ENCODE measurements at places on chromosomes 16 and 17. TPM values are rescaled to one million over a fixed set of nuclear protein-coding genes. Genes with fewer than 3 reads are reported as not detected.
A peak's percentile ranks its signal among the peaks of the same experiment; 100 is the strongest.

The CACNG5 gene
- total RNA-seq: not detected

- DNase-seq: no peak
These were observed 115.7 kb upstream of the KCNJ16 start for GRCh38 chr17:69959283-69959682.

The COQ7 gene
- total RNA-seq: 22.0 TPM

The PRSS27 gene
- 3.1 TPM for total RNA-seq

The ACAP1 gene
- total RNA-seq: 3.6 TPM

The RNU2-1 gene
- total RNA-seq: not detected

DNA sequence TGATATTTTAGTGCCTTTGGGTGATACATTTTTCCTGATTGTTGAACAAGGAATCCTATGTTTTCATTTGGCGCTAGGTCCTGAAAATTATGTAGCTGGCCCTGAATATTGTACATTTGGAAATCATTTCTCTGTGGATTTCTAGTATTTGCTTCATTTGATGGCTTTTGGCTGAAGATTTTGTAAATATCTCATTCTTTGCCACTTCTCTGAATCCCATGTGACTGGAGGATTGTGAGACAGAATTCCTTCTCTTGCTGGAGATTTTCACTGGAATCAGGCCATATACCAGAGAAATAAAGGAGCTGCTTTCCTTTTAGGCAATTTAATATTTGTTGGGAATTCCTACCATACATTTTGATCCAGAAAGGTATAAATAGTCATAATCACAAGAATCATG lies 8.6 kb downstream of the KRT28 start:
- DNase-seq: no peak

GRCh38 chr16:46986438-46986837 lies 13.0 kb upstream of the DNAJA2 start:
- DNase-seq: no peak

DNA sequence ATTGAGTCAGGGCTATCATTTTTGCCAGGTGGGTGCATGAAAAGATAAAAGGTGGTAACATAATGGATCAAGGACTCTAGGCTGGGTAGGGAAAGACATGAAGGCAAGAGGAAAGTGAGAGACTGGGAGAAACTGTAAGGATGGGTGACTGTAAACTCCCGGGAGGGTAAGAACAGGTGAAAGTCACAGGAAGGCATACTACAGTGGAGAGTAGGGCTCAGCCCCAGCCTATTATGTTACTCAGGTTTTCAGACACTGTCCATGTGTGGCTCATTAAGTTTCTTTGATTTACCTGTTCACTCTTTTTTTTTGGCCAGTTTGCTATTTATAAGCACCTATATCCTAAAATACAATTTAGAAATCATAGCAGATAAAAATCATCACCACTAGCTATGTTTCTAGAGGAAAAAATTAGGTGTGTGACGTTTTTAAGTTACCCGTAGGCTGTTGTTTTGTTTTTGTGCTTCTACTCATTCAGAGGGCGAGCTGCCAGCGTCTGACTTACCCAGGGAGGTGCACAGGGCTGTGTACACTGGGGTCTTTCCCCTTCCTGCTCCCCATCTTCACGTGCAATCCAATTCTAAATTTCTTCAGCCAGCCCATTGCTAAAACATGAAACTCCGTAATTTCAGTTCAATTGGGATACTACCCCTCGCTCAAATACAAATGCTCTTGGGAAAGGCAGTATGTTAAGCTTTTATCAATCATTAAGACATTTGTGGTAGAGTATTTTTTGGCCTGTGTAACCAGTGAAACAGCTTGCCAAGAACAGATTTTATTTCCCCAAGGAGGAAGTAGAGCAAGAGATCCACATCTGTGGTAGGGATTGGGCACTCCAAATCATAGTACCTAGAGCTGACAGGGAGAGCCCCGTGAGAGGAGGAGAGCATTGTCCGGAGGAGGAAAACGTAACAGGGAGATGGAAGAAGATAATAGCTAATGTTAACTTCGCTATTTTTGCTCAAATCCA lies 21.7 kb upstream of the VWA3A start:
- no peak for DNase-seq

GRCh38 chr16:61654962-61655361 lies 381.3 kb downstream of the CDH8 start:
- DNase-seq: no peak

GRCh38 chr16:58085171-58085570 lies 44.0 kb downstream of the CFAP20 start:
- no peak for DNase-seq

- no peak for DNase-seq
These were observed 247.2 kb downstream of the CNTNAP4 start for GRCh38 chr16:76524356-76524755.

GRCh38 chr17:10156948-10157607 lies 41.3 kb downstream of the GAS7 start:
- no peak for DNase-seq

DNA sequence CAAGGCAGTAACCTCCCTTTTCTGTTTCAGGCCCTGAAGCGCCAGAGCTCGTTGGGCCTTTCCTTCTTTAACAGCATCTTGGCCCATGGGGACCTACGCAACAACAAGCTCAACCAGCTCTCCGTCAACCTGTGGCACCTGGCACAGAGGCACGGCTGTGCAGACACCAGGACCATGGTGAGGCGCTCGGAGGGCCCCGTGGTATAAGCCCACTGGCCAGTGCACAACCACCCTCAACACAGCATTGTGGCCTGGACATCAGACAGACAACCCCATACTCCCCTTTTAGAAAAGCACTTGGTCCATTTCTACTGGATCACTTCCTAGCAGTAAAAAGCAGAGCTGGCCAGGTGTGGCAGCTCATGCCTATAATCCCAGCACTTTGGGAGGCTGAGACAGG lies 18.6 kb downstream of the KNOP1 start:
- no peak for DNase-seq

DNA sequence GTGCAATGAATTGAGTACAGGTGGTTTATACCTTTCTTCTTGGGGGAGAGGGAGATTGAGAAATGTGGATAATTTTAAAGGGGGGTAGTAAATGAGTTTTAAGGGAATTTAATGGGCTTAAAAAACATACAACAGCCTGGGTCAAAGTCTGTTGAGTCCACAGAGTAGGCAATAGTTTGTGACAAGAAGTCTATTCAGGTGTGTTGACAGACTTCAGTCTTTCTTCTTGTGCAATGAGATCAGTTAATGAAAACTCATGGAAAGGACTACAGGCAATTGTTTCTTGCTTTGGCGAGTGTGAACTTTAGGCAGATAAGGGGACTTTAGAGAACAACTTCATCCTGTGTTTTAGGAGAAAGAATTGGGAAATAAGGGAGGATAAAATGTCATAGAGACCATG lies 507.8 kb upstream of the CA10 start:
- no peak for DNase-seq

DNA sequence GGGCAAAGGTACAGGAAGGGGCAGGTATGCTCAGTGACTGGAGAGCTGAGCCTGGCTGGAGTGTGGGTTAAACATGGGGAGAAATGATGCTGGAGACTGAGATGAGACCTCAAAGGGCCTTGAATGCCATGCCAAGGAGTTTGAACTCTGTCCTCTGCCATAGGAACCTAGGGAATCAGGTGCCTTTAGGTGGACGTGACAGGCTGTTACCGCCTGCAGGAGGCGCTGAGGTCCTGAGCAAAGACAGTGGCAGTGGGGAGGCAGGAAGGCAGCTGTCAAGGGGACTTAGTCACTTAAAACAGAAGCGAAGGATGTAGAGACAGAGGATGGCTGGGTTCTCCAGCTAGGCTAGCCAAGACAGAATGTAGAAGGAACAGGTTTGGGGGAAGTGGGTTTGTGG lies 9.1 kb downstream of the PSMB3 start:
- DNase-seq: no peak

DNA sequence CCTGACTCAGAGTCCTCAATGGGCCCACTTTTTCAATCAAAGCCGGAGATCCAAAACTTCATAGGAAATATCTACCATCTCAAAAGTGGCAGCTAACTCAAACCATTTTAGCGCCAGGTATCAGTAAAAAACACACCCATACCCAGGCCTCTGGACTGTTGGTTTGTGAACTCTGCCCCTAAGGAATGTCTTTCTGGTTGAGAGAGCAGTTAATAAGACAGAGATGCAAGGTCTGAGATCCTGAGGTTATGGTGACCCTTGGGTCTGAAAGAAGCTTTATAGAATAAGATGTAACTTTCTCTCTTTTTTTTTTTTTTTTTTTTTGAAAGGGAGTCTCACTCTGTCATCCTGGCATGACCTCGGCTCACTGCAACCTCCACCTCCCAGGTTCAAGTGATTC lies 350.5 kb downstream of the SOX9 start:
- no peak for DNase-seq

DNA sequence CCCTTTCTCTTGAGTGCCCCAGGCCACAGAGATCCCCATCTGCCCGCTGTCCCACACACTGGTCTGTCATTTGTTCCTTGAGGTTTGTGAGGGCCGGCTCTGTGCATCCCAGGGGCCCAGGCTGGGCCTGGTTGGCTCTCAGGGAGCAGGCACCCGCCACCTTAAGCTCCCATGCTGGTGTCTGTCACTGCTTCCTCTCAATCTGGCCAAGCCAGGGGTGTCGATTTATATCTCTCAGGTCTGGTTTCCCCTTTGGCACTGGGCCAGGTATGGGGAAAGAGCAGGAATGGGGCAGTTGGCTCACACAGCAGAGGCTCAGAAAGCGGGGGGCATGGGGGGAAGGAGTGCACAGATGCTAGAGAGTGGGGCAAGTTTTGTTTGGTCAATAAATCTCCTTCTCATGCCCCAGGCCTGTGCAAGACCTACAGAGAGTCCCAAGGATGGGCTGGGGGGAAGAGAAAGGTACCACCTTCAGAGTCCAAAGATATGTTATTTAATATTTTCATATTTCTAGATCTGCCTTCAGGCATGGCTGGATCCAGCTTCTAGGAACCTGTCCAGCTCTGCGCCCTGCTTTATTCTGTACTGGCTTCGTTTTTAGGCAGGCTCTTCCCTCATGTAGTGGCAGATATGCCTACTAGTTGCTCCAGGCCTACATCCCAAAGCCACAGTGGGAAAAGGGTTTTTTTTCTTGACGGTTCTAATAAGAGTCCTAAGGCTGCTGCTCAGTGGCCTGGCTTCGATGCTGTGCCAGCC lies 34.3 kb downstream of the IL4R start:
- no peak for DNase-seq

GRCh38 chr16:24670623-24671454 lies 58.6 kb upstream of the TNRC6A start:
- peak; percentile 92 for DNase-seq

The CCL17 gene
- not detected for total RNA-seq

DNA sequence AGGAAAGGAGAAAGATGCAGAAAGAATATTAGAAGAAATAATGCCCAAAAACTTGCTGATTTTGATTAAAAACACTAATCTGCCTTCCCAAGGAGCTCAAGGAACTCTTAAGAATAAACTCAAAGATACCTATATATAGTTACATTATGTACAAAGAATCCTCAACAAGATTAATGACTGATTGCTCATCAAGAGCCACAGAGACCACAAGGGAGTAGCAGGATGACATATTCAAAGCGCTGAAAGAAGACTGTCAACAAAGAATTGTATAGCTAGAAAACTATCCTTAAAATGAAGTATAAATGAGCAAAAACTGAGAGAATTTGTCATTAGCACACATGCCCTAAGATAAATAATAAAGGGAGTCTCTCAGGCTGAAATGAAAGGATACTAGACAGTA lies 6.2 kb downstream of the LPCAT2 start:
- no peak for DNase-seq

DNA sequence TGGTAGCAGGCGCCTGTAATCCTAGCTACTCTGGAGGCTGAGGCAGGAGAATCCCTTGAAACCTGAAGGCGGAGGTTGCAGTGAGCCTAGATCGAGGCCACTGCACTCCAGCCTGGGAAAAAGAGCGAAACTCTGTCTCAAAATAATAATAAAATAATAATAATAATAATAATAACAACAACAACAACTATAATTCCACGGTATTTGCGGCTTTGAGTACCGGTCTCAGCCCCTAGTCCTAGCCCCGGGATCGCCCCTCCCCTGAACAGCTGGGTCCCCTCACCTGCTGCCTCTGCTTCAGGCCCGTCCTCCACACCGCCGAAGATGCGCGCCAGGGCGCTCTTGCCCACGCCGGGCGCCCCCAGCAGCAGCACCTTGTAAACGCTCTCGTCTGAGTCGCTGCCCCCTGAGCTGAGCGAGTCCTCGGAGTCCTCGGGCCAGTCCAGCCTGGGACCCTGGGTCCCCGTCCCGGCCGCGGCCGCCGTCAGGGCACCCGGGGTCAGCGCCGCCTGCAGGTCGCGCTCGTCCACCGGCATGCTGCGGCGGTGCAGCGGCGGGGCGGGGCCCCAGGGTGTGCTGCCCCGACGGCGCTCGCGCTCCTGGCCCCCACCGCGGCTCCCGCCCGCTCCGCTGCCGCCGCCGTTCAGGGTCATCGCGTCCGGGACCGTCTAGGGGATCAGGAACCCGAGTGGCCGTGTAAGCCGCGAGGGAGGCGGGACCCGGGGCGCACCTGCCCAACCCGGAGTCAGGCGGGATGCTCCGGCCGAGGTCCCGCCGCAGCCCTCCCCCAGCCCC lies 611 bp downstream of the RRAD start:
- DNase-seq: no peak

GRCh38 chr16:31327646-31328225 lies 27.2 kb upstream of the ITGAX start:
- DNase-seq: no peak

The ORC6 gene
- 7.5 TPM for total RNA-seq

DNA sequence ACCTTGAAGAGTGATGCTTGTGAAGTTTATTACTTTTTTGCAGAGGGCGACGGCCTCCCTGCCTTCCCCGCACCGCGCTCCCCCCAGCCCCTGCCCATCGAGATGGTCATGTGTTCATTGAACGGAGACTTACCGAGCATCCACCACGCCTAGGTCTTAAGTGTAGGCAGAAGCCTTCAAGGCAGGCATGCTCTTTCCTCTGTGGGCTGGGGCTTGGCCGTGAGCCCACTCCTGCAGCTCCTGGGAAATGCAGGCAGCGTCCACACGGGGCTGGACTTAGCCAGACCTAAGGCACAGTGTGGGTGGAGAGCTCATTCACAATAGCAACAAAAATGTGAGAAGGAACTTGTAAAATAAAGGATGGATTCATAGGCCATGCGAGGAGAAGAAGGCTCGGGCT lies 19.2 kb downstream of the RNF213 start:
- no peak for DNase-seq
